ENCODE measurements at places on chromosomes 5 and 9.

DNA sequence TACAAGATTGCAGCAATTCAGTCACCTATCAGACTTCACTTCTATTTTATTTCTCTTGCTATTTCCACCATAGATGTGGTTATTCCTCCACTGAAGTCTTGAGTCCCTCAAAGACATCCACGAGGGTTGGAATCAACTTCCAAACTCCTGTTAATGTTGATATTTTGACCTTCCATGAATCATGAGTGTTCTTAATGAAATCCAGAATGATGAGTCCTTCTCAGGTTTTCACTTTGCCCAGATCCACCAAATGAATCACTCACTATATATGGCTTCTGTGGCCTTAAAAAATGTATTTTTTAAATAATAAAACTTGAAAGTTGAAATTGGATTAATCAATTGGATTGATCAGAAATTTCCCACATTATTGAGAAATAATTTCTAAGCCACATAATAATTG, 1821.0 kb downstream of the EFNA5 start:
- no peak for DNase-seq

- no peak for DNase-seq
Observed at GRCh38 chr5:41848983-41849382, 21.2 kb downstream of the OXCT1 start.

DNA sequence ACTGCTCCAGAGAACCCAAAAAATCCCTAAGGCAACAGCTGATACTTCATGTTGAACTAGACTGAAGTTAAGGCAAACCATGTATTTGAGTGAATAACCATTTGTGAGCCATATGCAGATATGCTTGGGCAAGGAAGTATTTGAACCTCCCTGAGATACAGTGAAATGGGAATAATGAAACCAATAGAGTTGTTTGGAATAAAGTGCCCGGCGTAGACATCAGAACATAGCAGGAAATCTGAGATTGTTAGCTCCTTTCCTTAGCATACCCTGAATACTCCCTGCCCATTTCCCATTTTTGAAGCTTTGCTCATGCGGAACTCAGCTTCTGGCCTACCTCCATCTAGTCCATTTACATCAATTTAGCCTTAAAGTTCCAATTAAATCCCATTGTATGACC, 611.9 kb downstream of the EFNA5 start:
- DNase-seq = no peak

GRCh38 chr5:109161914-109162683, 247.7 kb downstream of the PJA2 start:
- no peak for DNase-seq

GRCh38 chr9:131809941-131810344, 70.1 kb upstream of the RAPGEF1 start:
- no peak for DNase-seq

GRCh38 chr5:156526081-156526925, 199.3 kb downstream of the SGCD start:
- DNase-seq = no peak

DNA sequence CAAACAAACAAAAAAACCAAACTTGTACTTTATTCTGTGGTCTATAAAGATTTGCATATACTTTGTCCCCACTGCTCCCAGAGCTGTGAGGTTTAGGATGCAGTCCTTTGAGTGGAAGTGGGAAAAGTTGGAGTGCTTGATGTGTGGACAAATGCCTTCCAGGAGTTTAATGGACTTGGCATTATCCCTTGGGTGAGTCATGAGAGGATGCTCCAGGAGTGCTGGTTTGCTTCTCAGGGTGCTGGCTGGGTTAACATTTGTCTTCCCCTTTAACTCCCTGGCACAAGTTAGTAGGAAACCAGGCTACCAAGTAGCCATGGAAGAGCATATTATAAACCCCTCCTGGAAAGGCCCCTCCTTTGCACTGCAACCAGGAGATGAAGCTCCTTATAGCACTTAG, 417.4 kb upstream of the RIOK2 start:
- DNase-seq = no peak

GRCh38 chr5:157546456-157547100, 29.0 kb downstream of the ADAM19 start:
- DNase-seq = no peak

- no peak for DNase-seq
Observed at GRCh38 chr5:159262472-159262858, 625 bp upstream of the UBLCP1 start.

DNA sequence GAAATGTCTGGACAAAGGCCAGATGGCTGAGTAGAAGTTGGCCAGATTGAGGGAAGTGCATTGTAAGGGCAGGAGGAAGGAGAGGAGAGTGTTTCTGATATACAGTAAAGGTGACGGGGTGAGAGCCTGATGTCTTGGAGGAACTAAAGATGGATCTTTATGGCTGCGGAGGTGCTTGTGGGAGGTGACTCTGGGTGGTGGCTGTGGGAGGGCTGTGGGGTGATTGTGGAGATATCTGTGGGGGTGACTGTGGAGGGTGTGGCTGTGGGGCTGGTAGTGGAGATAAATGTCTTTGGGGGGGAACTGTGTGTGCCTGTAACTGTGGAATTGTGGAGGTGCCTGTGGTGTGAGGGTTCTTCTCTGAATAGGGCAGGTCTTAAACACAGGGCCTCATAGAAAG, 121.4 kb downstream of the CMYA5 start:
- no peak for DNase-seq

All from HuH-7 (cell line).